Stimulated activated CD4-positive, alpha-beta T cell treated with anti-CD3 and anti-CD28 coated beads, TNF-alpha, amount 100 ng/mL, for 4 hours (primary cell): ENCODE measurements at places on chromosomes 3 and 15.

- DNase-seq = no peak
Observed at GRCh38 chr15:41024885-41025284, 71.6 kb downstream of the CHAC1 start.

GRCh38 chr3:167684388-167684993 is 30.7 kb upstream of the WDR49 start:
- no peak for DNase-seq

- DNase-seq = no peak
Observed at GRCh38 chr15:56948764-56949101, 30.3 kb downstream of the TCF12 start.

DNA sequence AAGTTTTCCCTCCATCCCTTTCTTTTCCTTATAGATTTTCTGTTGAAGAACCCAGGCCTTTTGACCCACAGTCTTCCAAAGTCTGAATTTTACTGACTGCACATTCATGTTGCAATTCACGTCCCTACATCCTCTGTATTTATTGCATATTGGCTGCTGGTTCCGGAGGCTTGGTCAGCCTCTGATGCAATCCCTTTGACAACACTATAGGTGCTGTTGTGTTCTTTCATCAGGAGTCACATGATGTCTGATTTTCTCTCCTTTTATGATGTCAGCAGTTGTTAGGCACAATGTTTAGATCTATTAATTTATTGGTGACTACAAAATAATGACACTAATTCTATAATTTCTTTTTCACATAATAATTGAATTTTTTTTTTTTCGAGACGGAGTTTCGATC is 8.7 kb downstream of the CYP1A1 start:
- DNase-seq = no peak

DNA sequence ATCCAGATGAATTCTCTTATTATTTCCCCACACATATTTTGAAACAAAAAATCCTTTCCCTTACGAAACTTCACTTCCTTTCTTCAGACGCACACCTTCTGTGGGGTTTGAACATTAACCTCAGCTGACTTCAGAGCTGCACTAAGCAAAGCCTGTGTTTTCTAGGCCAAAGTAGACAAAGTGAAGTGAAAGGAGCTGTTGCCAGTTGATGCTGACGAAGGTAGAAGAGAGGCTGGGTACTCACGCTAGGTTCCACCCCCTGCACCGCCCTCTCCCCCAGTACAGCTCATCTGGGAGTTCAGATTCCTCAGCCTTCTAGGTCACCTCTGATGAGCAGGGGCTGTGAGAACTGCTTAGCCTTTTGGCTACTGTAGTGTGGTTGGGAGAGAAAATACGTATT is 24.1 kb downstream of the DUT start:
- no peak for DNase-seq

GRCh38 chr3:188772886-188773285 is 398.9 kb upstream of the TPRG1 start:
- no peak for DNase-seq

DNA sequence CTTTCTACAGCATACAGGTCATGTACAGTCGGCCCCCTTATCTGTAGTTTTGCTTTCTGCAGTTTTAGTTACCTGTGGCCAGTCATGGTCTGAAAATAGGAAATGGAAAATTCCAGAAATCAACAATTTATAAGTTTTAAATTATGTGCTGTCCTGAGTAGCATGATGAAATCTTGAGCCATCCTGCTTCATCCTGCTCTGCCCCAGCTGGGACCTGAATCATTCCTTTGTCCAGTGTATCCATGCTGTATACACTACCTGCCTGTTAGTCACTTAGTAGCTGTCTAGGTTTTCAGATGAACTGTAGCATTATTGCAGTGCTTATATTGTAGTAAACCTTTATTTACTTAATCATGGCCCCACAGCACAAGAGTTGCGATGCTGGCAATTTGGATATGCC is 44.8 kb downstream of the AP4E1 start:
- DNase-seq = no peak

- no peak for DNase-seq
Observed at GRCh38 chr3:48664929-48665328, 2.2 kb upstream of the CELSR3 start.
